ENCODE measurements at places on chromosomes 2 and 18.

- H3K4me3 ChIP-seq: no peak overlapping the region
- H3K27ac ChIP-seq: no peak overlapping the region
- H3K36me3 ChIP-seq: no peaks in the 10 kb centered on the region
- peaks cover 45% of the 10 kb centered on the region for H3K27me3 ChIP-seq
- no peak for DNase-seq
Observed at GRCh38 chr18:73979742-73980141, 167.9 kb downstream of the FBXO15 start.

DNA sequence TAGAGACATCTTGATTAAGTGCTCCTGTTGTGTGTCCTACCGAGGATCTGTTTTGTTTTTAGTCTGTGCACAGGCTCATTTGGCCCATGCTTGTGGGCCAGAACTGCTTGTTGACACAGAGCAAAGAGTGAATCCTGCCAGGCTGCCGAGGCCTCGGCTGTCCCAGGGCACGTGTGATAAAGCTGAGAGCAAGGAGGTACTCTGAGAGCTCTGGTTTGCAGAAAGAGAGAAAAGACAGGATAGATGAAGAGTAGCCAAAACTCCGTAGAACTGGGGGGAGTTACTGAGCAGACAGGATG, 175.1 kb downstream of the FAM210A start:
- DNase-seq: no peak
- no peaks in the 10 kb centered on the region for H3K27me3 ChIP-seq
- peak overlapping the region; percentile 3 for H3K27ac ChIP-seq
- H3K36me3 ChIP-seq: peaks cover 2% of the 10 kb centered on the region
- peaks cover 19% of the 10 kb centered on the region for H3K4me1 ChIP-seq

- no peaks in the 10 kb centered on the region for H3K4me1 ChIP-seq
- H3K27ac ChIP-seq: no peak overlapping the region
- H3K27me3 ChIP-seq: no peaks in the 10 kb centered on the region
- no peak overlapping the region for H3K4me3 ChIP-seq
- no peaks in the 10 kb centered on the region for H3K36me3 ChIP-seq
Observed at GRCh38 chr2:124832521-124832920, 807.4 kb downstream of the CNTNAP5 start.

DNA sequence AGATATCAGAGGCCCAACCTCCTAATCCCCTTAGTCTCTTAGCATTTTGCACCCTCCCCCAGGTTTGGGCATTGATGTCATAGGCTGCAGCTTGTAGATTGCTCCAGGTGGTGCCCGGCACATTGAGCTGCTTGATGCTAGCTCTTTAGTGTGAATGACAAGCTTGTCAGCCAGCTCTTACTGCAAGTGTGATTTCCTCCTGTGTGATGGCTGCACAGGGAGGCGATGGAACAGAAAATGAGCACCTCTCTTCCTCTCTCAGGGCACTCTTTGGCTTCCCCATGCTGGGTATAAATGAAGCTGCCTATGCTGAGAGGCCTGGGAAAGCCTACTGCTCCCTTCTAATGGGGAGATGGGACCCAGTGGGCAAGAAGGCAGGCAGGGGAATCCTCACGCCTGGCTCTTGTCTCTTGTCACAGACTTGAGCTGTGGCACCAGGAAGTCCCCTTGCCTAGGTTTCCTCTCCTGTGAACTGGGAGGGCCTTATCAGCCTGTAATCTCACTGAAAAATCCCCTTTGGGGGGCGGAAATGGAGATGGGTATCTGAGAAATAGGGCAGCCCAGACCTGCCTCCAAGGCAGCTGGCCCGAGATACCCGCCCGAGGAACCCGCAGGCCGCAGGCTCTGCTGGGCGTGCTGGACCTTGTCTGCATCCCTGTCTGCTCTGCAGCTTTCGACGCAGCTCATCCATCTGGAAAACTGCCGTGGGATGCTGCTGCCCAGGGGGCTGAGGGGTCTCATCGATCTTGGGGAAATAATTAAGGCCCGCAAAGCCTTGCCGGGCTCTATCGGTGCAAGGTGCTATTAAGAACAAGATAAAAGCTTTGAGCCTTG, 163.5 kb upstream of the CXCR4 start:
- peak; percentile 39 for DNase-seq
- peak overlapping the region; percentile 82 for H3K4me3 ChIP-seq
- H3K27me3 ChIP-seq: no peaks in the 10 kb centered on the region
- no peaks in the 10 kb centered on the region for H3K36me3 ChIP-seq
